NCI-H1436 (cell line): ENCODE measurements at places on chromosomes 2 and 18.
A peak's percentile ranks its signal among the peaks of the same experiment; 100 is the strongest.

- peak; percentile 64 for DNase-seq
Observed at GRCh38 chr2:173963323-173963816, 1.8 kb downstream of the SP3 start.

GRCh38 chr2:207871506-207871905 lies 101.8 kb upstream of the FZD5 start:
- no peak for DNase-seq

GRCh38 chr2:10329880-10330699 lies 27.4 kb downstream of the HPCAL1 start:
- DNase-seq = no peak

DNA sequence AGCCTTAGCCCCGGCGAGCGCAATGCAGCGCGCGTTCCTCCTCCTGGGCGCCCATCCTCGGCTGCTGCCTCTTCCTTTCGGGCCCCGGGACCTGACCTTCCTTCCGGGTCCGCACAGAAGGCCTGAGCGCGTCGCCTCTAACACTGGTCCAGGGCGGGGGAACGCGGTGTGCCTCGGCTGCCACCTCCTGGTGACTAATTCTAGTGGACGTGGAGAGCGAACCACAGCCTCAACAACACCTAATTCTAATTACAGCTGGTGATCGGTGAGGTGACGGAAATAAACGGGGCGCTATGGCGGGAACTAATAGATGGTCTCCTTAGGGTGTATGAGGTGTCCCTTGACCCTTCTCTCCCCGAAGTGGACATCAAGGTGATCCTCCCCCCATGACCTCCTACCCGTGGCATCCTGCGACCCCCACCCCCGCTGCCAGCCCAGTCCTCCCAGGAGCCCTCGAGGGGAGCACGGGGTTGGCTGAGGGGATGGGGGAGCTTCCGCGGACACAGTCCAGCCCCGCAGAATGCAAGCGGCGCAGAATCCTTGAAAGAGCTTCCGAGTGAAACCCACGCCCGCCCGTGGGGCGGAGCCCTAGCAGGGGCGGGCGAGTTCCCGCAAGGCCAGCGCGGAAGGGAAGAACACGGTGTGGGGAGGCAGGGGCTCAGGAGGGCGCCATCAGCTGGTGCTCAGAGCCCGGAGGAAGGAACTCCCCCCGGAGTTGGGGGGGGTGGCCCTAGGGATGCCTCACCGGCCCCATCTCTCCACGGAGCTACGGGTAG lies 12.8 kb upstream of the HMSD start:
- peak; percentile 59 for DNase-seq

DNA sequence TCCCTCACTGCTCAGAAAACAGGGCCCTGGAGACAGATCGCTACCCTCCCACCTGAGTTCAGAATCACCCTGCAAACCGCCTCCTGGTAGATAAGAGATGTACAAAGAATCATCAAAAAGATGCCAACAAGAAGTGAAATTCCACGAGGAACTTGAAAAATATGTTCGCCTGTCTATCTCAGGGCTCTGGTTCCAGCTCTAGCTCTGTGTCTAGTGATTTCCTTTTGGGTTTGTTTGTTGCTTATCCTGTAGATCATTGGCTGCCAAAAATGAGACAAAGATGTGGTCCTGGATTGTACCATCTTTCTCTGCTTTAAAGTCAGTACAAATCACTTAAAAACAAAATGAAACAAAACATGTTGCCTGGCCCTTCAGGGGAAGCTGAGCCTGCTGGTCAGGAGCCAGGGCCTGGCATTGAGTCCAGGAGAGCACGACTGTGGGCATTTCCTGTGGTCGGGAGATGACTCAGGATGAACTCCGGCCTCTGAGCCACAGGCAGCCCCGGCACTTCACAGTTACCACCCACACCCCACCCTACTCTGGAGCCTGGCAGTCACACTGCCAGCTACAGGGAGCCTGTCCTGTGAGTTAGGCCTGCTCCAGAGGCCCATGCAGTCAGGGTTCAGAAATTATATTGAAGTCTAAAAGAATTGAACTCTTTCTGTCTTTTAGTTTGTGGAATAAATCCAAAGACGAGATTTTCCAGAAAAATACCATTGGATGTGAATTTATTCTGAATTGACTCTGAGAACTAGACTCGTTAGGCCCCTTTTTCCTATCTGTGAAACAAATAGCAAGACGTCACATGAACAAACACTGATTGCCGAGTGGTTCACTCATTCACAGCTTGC lies 8.0 kb upstream of the ITGB6 start:
- DNase-seq = no peak

DNA sequence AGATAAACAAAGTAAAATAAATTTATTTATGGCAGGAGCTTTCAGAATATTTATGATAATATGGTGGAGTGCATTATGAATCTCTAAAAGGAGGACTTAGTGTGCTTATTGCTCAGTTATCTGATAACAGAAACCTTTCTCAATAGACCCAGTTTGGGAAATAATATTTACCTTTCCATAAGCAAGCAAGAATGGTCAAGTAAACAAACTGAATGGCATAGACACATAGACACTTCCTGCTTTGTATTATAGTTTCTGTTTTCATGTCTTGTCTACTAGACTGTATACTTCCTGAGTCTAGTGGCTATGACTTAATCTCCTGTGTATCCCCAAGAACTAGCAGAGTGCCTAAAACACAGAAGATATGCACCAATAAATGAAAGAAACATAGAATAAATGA lies 87.8 kb downstream of the UPP2 start:
- DNase-seq = no peak

DNA sequence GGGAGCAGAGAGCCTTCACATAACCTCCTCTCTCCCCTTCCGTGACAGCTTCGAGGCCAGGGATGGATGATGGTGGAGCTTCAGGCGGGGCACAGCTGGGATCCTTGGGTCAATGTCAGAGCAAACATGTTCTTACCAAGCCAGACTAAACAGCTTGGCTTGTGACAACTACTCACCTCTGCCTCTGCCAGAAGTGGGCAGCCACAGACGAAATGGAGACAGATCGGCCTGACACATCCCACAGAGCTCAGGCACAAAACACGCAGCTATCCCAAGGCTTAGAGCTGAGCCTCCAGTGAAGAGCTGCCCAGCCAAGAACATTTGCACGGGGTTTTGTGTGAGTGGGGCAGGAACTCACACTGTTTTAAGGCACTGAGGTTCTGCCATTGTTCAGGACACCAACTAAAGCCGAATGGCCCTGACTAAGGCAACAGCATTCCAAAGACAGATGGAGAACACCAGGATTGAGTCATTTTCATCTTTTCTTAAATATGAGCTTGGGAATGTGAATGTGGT lies 12.8 kb downstream of the PXDN start:
- no peak for DNase-seq

- DNase-seq = no peak
Observed at GRCh38 chr2:10495988-10496313, 47.8 kb upstream of the ODC1 start.
